ENCODE measurements at places on chromosomes 11 and 22.

DNA sequence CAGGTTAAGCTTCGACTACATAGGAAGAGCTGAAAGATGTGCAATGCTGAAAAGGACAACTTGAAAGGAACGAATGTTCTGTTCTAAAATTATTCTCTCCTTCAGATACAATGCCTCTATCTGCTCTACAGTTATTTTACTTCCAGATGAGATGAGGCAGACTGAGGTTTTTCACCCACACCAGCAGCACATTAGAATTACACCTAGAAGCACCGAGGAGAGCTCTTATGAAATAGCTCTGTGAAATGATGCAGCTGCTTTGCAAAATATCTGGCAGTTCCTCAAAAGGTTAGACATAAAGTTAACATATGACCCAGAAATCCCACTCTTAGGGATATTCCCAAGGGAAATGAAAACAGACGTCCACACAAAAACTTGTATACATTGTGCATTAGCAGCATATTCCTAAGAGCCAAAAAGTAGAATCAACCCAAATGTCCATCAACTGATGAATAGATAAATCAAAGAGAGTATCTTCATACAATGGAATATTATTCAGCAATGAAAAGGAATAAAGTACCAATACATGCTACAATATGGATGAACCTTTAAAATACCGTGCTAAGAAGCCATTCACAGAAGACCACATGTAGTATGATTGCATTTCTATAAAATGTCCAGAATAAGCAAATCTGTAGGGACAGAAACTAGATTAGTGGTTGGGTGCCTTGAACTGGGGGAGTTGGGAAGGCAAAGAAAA, 34.5 kb downstream of the WT1 start:
- DNase-seq = no peak

DNA sequence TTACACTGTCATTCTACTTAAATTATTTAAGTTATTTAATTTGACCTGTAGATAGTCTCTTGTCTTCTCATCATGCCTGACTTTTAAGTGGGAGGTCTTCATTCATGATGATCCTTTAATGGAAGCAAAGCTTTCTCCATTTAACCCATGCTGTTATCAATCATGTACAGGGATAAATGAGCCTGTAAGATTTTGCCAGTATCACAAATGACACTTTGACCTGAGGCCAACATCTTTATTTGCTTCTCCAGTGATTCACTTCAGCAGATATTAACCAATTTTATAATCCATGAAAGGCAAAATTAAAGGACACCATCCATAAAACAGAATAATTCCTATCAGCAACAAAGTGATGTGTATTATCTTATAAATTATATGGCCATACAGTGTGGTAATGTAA, 7.7 kb downstream of the CCDC73 start:
- no peak for DNase-seq

DNA sequence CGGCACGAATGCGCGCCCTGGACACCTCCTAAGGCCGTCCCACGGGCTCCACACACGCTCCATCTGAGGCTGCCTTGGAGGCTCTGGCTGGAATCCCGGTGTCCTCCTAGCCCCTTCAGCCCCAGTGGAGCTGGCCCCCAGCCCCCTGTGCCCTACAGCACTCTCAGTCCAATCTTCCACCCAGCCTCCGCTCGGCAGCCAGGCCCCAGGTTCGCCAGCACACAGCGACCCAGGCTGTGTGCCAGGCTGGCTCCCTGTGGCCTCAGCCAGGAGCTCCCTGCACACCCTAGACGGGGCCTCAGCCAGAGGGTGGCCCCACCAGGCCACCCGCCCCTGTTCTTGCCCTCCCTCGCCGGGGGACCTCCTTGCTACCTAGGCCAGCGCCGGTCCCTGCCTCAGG, 18.6 kb downstream of the MOB2 start:
- no peak for DNase-seq

GRCh38 chr11:118628432-118628831, 21.0 kb downstream of the PHLDB1 start:
- DNase-seq = no peak

- peak; percentile 64 for DNase-seq
Observed at GRCh38 chr22:42912059-42912458, 55.0 kb upstream of the ARFGAP3 start.

DNA sequence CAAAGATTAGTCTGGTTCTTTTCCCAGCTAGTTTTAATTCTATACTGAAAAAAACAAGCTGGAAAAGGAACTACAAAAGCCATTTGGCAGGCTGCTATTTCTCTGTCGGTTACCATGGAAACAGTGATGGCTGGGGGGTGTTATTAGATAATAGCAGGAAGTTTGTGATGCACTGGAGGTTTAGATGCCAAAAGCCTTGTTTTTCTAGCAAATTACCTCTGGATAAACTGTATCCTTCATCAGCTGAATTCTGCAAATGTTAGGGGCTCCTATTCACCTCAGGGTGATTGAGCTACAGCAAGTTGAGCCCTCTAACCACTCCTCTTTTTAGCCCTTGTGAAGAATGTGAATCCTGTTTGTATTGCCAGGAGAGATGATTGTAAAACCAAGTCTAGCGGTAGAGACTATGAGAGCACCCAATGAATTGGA, 25.2 kb downstream of the ALKBH3 start:
- no peak for DNase-seq

DNA sequence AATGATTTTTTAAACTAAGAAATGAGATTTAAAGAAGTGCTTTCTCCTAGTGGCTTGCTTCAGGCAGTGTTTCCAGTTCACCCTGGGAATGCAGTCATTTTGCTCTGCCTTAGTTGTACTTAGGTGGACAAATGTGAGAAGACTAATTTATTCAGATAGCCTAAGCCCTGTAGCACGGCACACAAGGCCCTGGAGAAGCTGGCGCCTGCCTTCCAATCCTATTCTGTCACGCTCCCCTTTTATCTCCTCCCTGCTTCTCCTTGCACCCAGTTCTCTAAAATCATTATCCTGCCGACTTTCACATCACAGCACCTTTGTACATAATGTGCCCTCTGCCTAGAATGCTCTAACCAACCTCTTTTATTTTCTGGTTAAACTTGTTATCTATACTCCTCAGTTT, 64.0 kb downstream of the PPME1 start:
- no peak for DNase-seq

GRCh38 chr11:128941110-128941509, 1.6 kb downstream of the TP53AIP1 start:
- no peak for DNase-seq

- no peak for DNase-seq
Observed at GRCh38 chr11:91265946-91266345, 958.7 kb upstream of the FAT3 start.

GRCh38 chr22:18057568-18058209, 20.1 kb upstream of the PEX26 start:
- DNase-seq = peak; percentile 86

- DNase-seq = no peak
Observed at GRCh38 chr11:19805827-19806226, 93.2 kb downstream of the NAV2 start.

GRCh38 chr11:44361813-44362212, 51.9 kb upstream of the ALX4 start:
- DNase-seq = no peak

DNA sequence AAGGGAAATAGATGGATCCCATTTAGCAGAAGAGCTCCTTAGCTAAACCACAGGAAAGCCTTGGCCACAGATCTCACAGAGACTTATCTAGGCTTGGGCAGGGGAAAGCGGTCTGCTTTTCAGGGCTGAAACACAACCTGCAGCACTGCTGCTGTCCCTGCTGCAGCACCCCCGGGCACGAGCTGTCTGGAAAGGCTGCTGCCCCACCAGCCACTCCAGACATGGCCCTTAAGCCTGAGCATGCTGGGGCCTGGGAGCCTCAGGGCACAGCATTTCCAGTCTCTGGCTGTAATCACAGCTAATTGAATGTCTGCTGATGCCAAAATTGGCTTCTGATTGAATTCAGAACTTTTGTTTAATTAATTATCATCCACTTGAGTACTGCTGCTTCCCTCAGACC, 115.0 kb downstream of the TMPRSS5 start:
- DNase-seq = no peak

DNA sequence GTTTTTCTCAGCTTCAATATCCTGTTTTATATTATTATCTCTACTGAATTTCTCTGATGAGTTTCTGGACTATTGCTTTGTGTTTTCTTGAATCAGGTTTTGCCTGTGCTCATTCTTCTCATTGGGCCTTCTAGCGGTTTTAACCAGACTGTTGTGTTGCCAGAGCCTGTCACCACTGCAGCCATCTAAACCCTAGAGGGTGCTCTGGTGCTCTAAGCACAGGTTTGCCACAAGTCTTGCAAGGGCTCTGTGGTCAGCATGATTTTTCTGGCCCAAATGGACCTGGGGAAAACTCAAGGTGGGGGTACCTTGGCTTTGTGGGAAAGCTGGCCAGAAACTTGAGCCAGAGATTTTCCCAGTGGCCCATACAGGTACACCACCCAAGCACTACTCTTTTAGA, 52.4 kb upstream of the TYR start:
- no peak for DNase-seq

GRCh38 chr22:50139843-50140415, 30.6 kb upstream of the PANX2 start:
- no peak for DNase-seq

GRCh38 chr11:31915867-31916266, 104.7 kb upstream of the PAX6 start:
- no peak for DNase-seq

- DNase-seq = peak; percentile 52
Observed at GRCh38 chr22:36816636-36817524, at the start of gene PVALB. TSS of gene PVALB (minus strand) at chr22:36817035. CDS start at chr22:36817005, 30 bp downstream.

DNA sequence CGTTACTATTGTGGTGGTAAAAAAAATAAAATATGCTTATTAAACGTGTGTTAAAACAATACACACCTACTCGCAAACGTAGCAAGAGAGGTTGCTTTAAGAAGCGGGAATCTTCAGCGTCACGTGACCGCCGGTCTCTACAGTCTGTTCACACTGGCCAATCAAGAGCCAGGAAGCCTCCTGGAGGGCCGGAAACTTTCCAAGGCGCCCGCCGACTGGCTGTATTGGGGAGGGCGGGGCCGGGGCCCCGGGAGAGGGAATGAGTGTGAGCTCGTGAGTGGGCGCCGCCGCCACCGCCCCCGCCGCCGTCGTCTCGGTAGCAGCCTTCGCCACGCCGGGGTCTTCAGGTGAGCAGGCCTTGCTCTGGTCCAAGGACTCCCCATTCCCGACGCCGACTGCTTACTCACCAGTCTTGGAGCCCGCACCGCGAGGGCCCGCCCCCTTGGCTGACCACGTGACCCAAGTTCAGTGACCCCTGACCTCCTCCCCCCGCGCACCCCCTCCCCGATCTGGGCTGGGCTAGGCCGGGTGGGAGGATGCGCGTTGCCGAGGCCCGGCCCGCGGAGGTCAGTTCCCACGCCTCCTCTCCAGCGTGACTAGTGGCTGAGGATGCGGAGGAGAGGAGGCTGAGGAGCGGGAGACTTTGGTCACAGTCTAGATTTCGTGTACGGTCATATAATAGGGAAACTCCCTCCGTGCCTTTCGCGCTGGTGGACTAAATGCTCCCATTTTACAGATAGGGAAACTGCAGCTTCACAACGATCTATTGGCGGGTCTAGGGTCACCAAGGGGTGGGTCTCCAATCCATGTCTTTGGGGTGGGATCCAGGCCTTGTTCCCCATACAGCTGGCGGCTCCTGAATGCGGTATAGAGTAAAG, at the start of gene TAF6L:
TSS of gene TAF6L (plus strand) at position 253 of the 878 bp plus-strand sequence. CDS start 4,388 bp downstream, outside the sequence.
- peak; percentile 97 for DNase-seq

DNA sequence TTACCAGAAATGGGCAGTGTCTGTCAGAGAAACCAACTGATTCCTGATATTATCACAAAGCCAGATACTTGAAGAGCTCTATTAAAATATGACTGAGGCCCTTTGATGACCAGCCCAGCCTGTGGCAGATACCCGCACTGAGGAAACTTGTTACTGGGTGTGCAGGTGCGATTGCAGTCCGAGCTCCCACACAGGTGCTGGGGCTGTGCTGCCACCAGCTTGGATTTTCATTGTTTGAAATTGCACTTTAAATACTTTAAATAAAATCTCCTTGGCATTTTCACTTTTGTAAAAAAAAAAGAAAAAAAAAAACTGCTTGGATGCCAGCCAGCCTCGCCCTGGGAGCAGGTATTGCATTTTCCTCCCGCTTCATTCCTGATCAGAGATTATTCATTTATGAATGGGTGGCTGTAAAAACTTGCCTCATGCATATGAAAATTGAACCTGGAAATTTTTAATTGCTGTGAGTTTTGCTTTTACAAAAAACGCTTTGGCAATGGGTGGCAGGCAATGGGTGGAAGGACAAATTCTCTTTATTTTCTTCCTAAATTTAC, 21.2 kb downstream of the EHF start:
- no peak for DNase-seq

GRCh38 chr11:111435046-111435698, 56.1 kb upstream of the POU2AF1 start:
- DNase-seq = no peak

DNA sequence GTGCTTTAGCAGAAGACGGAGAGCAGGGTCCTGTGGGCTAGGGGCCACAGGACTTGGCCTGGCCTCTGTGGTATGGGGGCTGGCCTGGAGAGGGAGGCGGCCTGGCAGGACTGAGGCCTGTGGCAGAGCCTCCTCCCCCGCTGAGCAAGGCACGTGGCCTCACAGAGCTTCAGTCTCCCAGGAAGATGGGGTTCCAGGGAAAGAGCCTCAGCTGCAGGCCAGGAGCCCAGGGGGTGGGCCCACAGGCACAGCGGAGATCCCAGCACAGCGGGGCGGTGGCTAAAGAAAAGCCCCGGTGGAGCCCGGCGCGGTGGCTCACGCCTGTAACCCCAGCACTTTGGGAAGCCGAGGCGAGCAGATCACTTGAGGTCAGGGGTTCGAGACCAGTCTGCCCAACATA, 2.2 kb downstream of the MAPK12 start:
- DNase-seq = no peak

GRCh38 chr22:48496987-48497650, 1330.6 kb downstream of the BRD1 start:
- no peak for DNase-seq

DNA sequence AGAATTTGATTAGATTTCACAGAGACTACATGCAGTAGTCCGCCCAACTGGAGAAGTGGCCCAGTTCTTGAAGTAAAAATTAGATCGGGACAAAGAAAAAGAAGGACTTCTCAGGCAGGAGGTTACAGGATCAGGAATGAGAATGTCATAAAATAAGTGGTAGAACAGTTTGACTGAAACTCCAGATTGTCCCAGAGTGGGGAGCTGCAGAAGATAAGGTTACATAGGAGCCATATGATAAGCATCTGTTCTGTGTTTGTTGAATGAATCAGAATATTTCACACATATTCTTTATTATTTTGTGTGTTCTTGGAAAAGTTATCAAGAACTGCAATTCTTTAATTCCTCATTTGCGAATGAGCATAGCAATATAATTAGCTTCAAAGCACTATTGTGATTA, 210.6 kb downstream of the AASDHPPT start:
- DNase-seq = no peak

Data from inflammatory macrophage treated with lipopolysaccharide for 4 hours (primary cell).